ENCODE measurements at places on chromosomes 1 and 21.

DNA sequence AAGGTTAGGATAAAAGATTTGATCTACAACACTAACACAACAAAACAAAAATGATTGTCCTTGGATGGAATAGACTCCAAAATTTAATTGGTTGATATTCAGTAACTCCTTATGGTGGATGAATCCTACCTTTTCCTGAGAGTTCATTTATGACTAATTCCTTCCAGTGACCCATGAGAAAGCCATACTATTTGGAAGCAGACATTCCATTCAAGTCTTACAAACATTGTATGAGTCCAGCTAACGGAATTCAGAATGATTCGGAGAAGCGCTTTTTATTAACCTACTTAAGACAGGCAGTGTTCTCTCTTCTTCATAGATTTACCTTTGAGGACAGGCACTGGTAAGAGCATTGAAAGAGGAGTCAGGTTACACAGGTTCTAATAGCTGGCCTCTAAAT, 155.6 kb upstream of the ZNF648 start:
- DNase-seq: no peak

DNA sequence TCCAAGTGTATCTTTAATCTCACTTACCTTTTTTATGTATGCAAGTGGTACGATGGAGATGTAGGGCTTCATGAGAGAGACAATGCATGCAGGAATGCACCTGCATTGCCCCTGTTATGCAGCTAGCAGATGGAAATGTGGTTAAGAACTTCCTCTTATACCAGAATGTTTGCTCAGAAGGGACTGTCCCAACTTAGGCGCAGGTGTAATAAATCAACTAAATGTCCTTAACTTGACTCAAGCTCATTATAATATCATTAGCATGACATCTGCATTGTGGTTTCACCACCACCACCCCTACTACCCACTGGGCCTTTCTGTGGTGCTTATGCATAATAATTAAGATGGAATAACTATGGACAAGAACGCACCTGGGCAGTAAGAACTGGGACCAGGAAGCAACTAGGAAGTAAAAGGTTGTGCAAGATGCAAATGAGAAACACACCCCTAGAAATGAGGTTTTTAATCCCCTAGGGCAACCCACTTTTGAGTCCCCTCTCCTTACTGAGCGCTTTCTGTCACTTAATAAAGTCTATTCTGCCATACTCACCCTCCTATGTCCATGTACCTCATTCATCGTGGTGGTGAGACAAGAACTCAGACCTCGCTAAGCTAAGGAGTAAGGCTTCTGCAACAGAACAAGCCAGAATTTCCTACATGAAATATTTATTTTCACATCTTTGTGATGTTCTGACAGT, 1103.3 kb upstream of the B3GALT2 start:
- peak; percentile 26 for DNase-seq

DNA sequence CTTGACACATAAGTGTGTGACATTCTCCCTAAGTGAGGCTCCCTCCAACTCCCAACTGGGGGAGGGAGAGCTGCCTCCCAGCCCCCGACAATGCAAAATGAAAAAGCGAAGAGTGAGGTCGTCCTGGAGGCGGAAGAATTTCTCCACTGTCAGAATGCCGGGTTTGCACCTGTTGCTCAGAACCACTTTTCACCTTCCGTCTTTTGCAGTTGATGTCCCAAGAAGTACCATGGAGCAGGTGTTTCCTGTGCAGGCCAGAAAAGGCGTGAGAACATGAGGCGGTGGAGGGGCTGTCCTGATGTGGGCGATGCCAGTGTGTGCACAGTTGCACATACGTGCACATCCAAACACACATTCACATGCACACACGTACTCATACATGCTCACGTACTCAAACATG, 158.6 kb upstream of the AJAP1 start:
- no peak for DNase-seq

DNA sequence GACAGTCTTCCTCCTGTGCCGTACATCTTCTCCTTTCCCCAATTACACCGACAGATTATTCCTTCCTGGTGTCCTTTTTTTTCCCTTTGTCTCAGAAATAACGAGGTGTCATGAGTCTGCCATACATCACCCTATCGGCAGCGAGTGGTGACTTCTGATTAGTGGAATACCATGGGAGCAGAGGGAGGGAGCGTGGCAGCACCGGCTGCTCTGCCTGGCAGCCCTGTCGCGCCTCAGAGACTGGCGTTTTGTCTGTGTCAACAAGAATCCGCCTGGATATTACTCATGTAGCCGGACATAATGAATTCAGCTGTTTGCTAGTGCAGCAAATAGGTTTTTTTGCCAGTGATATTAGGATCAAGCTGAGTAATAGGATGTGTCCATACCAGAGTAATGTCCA, 51.8 kb downstream of the UTP25 start:
- no peak for DNase-seq

DNA sequence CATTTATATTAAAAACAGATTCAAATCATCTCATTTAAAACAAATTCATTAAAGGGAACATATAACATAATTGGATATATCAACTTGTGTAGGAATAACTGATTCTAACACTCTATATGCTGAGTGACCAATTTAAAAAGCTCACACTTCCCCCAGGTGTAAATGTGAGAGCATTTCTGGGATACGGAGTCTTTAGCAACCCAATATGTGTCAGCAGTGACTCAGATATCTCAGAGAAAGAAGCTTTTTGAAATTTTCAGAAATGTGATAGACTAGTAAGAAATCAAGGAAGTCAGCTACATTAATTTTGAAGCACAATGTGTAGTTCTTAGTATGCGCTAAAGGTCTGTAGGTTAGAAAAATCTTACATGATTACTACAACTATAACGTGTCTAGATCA, 87.9 kb upstream of the SERTAD4 start:
- DNase-seq: no peak

DNA sequence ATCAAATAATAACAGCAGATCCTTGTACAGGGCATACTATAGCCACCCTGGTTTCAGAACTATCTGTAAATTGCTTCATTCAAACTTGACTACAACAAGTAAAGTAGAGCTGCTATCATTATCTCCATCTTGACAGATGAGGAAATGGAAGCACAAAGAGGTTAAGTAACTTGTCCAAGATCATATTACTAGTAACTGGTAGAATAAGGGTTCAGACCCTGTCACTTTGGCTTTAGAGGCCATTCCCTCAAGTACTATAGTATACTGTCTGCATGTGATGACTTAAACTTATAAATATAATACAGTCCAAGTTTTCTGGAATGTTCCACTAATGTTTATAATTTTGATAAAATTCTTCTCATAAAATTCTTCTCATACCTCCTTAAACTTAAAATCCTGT, 24.8 kb downstream of the PGM1 start:
- no peak for DNase-seq

DNA sequence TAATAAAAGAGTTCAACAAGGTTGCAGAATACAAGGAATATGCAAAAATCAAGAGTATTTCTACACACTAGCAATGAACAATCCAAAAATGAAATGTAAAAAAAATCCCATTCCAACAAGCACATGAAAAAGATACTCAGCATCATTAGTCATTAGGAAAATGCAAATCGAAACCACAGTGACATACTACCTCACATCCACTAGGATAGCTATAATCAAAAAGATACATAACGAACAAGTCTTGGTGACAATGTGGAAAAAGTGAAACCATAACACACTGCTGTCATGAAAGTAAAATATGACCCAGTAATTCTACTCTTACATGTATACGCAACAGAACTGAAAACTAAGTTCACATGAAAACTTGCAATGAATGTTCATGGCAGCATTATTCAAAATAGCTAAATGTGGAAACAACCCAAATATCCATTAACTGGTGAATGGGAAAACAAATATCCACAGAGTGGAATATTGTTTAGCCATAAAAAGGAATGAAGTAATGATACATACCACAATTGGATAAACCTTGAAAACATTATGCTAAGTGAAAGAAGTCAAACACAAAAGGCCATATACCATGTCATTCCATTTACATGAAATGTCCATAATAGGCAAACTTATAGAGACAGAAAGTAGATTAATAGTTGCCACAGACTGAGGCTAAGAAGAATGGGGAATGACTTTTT, 34.3 kb downstream of the PIK3R3 start:
- no peak for DNase-seq

DNA sequence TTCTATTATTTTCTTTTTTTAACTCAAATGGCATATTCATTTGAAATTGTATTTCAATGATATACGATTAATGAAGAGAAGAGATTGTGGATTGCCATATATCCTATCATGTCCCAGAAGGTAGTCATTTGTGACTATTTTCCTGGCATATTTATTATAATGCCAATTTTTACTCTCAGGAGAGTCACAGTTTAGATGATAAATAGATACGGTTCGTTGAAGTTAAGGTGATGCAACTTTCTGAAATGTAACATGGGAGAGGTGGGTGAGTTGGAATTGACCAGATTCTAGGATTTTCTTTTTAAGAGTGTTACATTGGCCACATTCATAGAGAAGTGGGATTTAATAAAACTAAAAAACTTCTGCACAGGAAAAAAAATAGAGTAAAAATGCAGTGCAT, 1138.5 kb downstream of the NCAM2 start:
- DNase-seq: no peak

GRCh38 chr1:154474802-154475201, 27.2 kb upstream of the TDRD10 start:
- no peak for DNase-seq

DNA sequence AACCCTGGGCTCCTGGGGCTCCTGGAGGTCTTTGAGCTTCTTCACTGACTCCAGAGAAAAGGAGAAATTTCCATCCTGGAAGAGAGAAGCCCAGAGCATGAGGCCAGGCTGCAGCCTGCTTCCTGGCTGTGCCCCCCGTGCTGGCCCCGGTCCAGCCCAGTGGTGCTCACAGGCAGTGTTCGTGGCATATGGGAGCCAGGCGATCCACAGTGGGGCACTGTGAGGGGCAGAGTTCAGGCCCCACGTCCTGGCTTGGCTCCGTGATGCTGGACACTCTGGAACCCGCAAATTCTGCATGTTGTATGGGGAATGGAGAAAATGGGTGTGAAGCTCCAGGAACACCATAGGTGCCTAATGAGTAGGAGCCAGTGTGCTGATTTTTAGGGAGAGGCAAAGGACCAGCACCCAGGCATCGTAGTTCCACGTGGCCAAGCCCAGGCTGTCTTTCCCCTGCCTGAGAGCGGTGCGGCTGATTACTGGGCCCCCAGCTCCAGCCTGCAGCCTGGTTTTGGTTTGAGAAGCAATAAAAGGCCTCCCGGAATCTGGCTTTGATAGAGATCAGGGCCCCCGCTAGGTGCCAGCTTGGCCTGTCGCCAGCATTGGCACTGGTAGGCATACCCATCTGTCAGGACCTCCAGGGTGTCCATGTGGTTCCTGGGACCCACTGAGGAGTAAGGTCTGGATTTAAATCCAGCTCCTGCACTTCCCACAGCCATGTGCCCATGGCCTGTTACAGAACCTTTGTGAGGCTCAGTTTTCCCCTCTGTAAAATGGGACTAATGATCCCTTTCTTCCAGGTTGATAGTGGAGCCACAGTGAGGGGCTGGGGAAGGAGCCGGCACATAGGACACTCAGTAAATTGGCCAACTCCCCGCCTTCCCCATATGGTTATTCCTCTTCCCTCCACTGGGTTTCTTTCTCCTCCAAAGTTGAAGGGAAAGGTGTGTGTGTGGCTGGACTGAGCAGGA, 725 bp downstream of the GUCA2A start:
- no peak for DNase-seq

DNA sequence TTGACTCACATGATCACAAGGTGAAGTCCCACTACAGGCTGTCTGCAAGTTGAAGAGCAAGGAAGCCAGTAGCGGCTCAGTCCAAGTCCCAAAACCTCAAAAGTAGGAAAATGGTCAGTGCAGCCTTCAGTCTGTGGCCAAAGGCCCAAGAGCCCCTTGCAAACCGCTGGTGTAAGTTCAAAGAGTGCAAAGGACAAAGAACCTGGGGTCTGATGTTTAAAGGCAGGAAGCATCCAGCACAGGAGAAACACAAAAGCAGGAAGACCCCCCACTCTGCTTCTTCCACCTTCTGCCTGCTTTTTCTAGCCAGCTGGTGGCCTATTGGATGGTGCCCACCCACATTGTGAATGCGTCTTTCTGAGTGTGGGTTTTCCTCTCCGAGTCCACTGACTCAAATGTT, 2222.6 kb downstream of the MRPL39 start:
- DNase-seq: no peak

- no peak for DNase-seq
Measured at GRCh38 chr21:34109075-34109474, 35.7 kb downstream of the MRPS6 start.

GRCh38 chr1:245188403-245188802, 33.6 kb downstream of the KIF26B start:
- DNase-seq: no peak
